ENCODE measurements at places on chromosomes 6 and 20.

GRCh38 chr20:10741060-10741459, 67.3 kb upstream of the JAG1 start:
- no peak for DNase-seq

DNA sequence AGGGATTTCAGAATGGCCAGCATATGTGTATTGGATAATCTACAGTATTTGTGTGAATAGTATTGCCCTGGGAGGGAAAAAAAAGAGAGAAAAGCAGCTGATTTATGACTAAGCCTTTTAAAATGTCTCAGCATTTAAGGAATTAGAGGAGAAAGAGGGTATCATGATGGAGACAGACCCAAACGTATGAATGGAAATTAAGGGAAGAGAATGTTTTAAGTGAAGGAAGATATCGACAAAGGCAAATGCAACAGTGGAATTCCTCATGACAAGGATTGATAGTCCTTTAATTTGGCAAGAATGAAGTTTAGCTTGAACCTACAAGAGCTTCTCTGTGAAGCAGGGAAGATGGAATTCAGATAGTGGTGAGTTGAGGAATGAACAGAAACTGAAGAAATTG, 367.3 kb upstream of the POU3F2 start:
- no peak for DNase-seq

- no peak for DNase-seq
Measured at GRCh38 chr20:17854307-17854903, 114.2 kb downstream of the SNX5 start.

DNA sequence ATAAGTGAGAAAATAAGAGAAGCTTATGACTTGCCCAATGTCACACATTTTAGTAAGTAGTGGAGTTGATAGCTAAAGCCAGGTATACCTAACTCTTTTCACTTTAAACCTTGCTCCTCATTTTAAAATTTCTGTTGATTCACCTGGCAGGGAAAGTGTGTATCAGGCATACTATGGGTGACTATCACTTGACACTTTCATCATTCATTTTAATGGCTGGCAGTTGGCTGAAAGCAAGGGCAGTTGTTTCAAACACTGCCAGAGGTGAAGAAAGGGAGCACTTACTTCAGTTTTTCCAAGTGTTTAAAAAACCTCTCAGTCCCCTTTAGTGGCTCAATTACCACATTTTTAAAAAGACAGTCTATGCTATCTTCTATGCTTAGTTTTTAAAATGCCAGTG, 78.2 kb upstream of the EMILIN3 start:
- DNase-seq, result no peak

DNA sequence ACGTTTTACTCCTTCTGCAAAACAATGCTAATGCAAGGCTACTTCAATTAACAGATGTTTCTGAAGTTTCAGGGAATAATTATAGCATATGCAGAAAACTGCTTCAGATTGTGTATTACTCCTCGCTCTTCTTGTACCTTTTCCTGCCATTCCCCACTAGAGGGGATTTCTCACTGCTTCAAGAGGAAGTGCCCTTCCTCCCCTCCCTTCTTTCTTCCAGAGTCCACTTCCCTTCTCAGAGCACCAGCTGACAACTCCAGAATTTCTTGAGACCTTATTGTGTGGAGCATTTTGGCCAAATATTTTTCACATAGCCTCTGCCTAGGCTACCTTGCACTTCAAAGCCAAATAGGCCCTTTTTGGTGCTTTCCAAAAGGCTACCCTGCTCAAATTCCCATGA, 12.7 kb upstream of the MCUR1 start:
- no peak for DNase-seq

- peak; percentile 14 for DNase-seq
Measured at GRCh38 chr6:99151634-99152346, 197.7 kb downstream of the FAXC start.

DNA sequence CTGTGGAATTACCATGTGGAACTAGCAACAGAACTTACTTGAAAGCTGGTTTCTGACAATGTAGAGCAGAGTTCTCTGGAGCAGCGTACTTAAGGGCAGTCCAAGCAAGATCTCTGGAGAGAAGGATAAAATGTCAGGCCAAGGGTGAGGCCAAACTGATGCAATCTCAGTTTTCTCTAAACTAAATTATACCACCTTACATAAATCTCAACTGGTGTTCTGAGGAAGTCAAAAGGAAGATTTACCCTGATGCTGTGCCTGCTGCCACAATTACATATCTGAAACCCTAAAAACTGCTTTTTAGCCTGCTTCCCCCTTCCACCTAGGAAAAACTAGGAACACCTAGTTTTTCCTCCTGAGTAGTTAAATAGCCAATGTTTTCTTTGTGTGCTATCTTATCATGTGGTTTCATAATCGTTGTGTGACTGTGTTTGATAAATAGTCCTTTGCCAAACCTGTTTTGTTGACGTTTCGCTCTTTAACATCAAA, 28.1 kb downstream of the NCOA7 start:
- no peak for DNase-seq

DNA sequence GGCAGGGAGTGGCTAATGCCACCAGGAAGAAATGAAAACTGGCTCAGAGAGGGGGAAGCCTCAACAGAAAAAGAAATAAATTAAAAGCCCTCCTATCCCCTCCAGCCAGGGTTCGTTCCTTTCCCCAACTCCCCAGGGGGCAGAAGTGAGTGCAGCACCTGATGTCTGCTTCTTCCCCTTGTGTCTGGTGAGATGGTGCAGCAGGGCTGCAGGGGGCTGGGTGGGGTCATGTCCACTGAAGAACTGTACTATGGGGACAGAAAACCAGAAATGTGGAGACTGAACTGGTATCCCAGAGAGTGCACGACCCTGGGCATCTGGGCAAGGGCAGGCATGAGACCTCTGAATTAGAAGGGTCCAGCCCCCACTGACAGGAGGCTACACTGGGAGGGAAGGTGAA, 4.0 kb downstream of the EGFL8 start:
- no peak for DNase-seq

DNA sequence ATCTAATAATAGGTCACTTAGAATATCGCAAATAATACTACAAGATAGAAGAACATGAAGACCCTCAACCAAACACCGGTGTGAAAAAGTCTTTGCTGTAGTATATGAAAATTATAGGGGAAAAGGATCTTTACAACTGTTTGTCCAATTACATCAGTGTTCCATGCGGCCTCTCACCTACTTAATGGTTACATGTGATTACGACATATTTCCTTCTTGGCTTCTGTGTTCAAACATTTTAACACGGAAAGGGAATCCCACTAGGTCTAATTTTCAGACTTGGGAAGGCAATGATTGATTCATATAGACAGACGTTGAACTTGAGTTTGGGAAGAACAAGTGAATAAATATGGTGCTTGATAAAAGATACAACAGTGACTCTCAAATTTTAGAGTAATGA, 273.4 kb downstream of the KIF16B start:
- DNase-seq, result no peak

- DNase-seq, result no peak
Measured at GRCh38 chr6:16822529-16822928, 61.3 kb upstream of the ATXN1 start.

- no peak for DNase-seq
Measured at GRCh38 chr6:133956416-133957049, 3.5 kb downstream of the TBPL1 start.

DNA sequence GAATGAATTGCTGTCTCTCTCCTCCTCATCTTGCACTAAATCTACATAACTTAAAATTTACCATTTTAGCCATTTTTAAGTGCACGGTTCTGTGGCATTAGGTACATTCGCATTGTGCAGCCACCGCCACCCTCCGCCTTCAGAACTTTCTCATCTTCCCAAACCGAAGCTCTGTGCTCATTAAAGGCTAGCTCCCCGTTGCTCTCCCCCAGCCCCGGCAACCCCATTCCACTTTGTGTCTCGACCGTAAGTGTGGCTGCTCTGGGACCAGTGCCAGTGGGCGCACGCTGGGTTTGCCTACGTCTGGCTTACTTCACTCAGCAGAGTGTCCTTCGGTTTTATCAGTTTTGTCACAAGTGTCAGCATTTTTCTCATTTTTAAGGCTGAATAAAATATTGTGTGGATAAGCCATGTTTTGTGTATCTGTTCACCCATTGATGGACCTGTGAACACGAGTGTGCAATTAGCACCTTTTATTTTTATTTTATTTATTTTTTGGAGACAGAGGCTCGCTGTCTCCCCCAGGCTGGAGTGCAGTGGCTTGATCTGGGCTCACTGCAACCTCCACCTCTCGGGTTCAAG, 16.8 kb downstream of the SLC17A9 start:
- DNase-seq, result no peak

- no peak for DNase-seq
Measured at GRCh38 chr6:124541573-124541972, 420.7 kb upstream of the RNF217 start.

DNA sequence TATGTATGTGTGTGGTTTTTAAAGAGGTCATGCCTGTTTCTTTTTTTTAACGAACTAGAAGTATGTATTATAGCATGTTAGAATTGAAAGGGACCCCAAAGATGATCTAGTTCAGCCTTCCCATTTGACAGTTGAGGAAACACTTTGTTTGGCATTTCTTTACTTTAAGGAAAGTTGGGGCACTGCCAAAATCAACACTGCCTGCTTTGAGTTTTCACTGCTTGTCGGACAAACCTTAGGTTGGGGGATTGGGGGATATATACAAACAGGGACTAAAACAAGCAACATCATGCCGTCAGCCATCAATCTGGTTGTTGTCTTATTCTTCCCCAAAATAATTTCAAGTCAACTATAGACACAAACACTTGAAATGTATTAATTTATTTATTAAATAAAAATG, 14.1 kb upstream of the CALHM6 start:
- no peak for DNase-seq

DNA sequence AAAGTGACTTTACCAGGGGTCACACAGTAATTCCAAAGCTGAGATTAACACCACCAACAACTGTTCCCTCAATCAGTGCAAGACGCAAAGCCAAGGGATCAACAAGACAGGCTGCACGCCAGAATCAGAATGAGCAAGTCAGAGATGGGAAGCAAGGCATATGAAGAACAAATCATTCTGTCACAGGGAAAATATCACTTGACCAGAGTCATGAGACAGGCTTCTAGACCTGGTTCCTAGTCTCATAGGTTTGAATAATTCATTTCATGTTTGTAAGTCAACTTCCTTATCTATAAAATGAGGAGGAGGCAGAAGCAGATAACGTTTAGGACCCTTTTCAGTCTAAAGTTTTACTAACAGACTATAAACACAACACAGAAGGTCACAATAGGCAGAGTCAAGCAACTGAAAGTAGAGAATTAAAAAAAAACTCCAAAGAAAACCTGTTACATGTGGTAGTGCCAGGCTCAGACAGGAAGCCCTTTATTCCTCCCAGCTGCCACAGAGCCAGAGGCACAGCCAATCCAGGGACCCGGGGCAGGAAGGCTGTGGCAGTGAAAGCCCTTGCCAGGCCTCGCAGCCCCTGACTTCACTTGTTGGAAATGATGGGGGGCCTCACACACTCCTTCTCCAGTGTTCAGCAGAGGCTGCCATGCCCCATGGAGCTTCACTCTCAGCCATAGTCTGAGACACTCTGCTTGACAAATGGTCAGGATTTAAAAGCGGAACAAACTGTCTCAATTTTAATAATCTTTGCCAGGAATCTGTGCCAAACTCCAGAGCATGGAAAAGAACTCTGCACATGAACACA, 29.2 kb upstream of the DST start:
- DNase-seq, result no peak

DNA sequence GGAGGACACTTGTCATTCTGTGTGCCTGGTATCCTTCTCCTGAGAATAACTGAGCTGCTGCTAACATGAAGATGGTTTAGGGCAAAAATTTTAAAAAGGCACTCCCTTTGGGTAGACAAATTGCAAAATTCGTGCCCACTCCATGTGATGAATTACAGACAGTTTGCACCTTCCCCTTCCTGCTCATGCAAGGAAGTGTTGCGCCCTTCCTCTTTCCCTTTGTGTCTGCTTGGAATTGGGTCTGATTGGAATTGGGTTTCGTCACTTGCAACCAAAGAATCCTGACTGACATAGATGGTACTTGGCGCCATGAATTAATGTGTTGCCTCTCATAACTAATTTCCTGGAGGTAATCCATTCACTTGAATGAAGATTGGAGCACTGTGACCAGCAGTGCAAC, 62.3 kb upstream of the SHLD1 start:
- no peak for DNase-seq

DNA sequence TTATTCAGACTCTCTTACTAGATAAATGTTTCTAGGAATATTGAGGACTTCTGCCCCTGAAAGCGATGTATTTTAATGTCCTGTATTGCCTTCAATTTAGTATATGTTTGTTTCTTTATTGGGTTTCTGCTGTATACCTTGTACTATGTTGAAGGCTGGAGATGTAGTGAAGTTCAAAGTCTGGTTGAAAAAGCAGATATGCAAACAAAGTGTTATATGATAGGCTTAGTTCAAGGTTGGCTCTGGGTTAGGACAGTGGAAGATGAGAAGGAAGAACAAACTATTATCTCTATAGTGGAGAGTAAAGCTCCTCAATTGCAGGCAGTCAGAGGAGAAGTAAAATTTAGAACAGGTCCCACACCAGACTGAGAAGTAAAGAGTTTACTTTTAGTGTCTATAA, 36.3 kb upstream of the ADGRG6 start:
- DNase-seq, result no peak

- DNase-seq, result no peak
Measured at GRCh38 chr6:127520066-127520465, 931 bp upstream of the MTCL3 start.

DNA sequence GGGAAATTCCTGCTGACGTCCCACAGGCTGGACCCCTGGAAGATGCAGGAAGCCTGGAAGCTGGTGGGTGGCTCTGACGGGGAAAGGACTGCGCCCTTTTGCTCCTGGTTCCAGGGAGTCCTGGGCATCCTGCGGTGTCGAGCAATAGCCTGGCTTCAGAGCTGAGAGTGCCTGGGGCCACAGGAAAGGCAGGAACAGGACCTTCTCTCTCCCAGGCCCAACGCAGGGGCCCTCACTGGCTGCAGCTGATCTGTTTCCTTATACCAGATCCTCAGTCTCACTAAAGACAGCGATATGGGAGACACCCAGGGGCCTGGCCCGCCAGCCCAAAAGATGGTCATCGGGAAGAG, 1.4 kb downstream of the B3GALT4 start:
- DNase-seq, result no peak

DNA sequence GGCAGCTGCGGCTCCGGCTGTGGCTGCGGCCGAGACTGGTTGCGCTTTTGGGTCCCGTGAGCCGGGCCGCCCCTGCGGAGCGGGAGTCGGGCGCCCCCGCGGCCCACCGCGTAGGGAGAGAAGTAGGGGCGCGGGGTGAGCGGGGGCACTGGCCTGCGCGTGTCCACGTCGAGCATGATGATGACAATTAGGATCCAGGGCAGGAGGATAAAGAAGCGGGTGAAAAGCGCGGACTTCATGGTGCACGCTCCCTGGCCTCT, 739 bp downstream of the B3GAT2 start:
- peak; percentile 4 for DNase-seq

GRCh38 chr6:133550026-133550425, 308.9 kb downstream of the EYA4 start:
- DNase-seq, result no peak

DNA sequence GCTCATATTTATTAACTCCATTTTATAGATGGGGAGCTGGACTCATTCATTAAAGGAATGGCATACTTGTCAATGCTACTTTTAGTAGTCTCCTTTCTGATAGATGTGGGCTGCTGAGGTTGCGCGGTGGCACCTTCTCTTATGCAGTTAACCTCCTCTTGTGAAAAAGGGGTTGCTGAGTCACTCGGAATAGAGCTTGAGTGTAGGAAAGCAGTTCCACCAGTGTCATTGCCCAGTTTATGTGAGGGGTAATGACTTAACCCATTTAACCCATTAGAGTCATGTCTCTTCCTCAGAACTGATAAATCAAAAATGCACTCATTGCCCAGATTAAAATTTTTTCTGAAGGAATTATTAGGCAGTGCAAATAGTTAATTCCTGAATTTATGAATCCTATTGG, 6.3 kb downstream of the MAPK14 start:
- DNase-seq, result no peak
